Activated CD4-positive, CD25-positive, alpha-beta regulatory T cell (primary cell): ENCODE measurements at places on chromosomes 13 and 19.
A peak's percentile ranks its signal among the peaks of the same experiment; 100 is the strongest.

DNA sequence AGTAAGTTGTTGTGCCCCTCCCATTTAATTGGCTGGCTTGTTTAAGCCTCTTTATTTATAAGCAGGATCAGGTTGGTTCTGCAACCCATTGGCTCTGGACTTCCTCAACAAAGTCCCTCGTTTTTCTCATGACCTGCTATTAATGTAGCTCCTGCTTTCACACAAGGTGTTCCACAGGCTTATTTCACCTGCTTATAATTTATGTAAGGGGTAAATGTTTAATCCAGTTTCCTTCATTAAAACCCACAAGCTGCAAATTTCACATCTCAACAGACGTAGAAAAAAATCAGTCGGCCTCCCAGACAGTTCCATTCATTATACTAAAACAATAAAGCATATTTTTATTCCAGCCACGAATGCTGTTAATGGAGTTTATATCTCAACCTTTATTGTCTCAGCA, 86.1 kb downstream of the TBC1D4 start:
- no peak for DNase-seq

DNA sequence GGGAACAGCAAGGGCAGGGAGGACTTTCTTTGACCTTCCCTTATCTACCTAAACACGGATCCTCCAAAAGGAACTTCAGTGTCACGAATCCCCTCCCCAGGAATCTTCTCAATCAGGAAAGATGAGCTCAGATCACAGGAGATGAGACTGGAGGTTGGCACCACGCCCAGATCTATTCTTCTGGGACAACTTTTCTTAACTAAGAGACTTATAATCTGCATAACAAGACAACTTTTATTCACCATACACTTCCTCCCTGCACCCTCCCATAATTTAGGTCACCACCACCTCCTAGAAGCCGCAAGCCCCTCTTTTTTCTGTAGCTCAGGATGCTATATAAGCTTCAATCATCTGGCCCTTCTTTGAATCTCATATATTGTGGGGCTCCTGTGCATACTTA, 19.2 kb upstream of the AKT2 start:
- no peak for DNase-seq

DNA sequence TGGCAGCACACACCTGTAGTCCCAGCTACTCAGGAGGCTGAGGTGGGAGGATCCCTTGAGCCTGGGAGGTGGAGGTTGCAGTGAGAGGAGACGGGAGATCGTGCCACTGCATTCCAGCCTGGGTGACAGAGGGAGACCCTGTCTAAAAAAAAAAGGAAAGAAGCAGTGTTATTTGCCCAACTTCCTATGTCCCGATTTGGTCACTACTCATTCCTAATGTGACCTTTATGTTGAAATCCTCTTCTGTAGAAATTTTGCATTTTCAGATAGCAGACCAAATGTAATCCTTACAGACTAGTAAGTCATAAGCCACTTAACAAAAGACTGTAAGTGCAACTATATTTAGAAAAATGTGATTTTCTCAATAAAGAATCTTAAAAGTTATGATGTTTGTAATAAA, 18.2 kb upstream of the STK24 start:
- no peak for DNase-seq

DNA sequence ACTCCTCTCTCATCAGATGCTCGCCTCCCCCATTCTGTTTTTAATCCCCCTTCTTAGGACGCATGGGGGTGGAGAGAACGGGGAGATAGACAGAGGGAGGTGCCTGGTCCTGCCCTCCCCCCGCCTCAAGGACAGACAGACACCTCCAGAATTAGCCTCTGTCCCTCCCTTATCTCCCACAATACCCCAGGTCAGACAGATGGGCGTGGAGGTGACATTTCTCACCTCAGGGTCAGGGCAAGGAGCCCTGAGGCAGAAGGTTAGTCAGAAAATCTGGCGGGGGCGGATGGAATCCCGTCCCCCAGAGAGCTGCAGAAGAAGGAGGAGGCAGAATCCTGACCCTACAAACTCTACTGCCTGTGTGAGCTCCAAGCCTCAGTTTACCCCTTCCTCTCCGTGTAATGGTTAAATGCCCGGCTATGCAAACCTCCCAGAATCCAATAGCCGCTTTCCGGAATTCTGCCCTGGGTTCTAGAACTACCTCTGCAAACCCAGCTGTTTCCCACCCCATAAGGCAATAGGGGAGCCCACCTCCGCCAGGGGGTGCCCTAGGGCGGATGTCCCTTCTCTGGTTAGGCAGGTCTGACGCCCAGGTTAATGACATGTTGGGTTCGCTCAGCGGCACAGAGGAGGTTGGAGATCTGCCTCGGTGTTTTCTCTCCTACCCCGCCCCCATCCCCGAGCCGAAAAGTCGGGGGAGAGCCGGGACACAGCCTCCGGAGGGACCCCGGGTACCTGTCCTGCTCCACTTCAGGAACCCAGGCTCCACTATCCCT, 900 bp downstream of the PPP1R13L start:
- DNase-seq, result peak; percentile 51
